ENCODE measurements at places on chromosomes 12 and 14. TPM values are rescaled to one million over a fixed set of nuclear protein-coding genes. Genes with fewer than 3 reads are reported as not detected.

GRCh38 chr12:42534184-42534838, 55.2 kb downstream of the PRICKLE1 start:
- no peak for DNase-seq

DNA sequence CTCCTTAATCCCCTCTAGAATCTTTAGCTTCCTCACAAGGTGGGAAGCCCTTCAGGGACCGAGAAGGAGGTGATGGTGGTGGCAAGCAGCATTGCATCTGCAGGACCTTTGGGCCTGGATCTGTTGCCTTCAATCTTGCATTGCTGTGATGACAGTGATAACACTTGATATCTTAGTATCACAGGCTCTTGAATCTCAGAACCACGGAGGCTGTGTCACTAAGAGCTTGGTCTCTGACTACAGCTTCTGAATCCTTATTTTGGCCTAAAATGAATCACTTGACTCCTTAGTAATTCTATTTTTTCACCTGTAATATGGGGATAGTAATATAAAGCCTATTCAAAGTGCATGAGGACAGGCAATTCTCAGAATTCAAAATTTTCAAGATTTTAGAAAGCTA, 8.9 kb upstream of the AMN1 start:
- no peak for DNase-seq

Gene INHBE
- 0.51 TPM for polyA plus RNA-seq

Gene TAS2R8
- not detected for polyA plus RNA-seq

Data from right renal pelvis (tissue), 4 donors.